ENCODE measurements at places on chromosomes 7 and 10.

DNA sequence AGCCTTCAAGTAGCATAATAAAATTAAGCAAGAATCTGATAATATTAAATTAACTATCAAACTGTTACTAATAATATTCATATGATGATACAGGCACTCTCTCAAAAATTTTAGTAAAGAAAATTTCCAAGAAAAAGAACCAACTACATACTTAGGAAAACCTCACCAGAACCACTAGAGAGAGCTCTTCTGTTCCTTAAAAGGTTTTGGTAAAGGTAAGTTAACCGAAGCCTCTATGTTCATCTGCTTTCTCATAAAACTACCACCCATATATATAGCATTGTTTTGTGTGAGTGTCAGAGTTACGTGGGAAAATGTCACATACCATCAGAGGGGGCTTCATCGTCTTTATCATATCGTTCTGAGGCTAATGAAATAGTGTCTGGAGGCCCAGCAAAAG, 20.7 kb downstream of the SKAP2 start:
- no peak for DNase-seq

DNA sequence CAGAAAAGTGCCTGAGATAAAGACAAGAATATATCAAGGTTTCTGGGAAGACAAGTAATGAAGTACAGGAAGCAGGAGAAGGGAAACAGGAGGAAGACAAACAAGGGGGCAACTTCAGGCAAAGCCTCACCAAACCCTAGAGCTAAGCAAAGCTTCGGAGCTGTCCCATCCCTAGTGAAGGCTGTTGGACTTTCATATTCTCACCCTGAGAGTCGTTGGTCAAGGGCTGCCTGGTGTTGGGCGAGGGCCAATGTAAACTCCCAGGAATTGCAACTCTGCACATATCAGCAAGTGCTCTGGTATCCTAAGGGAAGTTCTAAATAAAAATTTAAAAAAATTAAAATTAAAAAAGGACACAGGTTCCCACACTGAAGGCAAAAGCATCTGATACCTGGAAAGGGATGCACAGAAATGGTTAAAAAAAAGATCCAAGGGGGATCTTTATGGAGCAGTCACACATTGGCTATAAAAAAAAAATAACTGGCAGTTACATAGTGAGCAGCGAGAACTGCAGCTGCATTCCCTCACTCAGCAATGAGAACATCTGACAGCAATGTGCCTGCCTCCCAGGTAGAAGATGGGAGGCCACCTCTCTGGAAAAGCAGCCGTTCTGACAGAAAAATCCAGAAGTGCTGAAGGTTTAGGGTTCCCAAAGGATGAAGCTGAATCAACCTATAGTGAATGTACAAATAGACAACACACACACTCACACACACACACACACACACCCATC, 304.7 kb downstream of the WDR11 start:
- DNase-seq: no peak

DNA sequence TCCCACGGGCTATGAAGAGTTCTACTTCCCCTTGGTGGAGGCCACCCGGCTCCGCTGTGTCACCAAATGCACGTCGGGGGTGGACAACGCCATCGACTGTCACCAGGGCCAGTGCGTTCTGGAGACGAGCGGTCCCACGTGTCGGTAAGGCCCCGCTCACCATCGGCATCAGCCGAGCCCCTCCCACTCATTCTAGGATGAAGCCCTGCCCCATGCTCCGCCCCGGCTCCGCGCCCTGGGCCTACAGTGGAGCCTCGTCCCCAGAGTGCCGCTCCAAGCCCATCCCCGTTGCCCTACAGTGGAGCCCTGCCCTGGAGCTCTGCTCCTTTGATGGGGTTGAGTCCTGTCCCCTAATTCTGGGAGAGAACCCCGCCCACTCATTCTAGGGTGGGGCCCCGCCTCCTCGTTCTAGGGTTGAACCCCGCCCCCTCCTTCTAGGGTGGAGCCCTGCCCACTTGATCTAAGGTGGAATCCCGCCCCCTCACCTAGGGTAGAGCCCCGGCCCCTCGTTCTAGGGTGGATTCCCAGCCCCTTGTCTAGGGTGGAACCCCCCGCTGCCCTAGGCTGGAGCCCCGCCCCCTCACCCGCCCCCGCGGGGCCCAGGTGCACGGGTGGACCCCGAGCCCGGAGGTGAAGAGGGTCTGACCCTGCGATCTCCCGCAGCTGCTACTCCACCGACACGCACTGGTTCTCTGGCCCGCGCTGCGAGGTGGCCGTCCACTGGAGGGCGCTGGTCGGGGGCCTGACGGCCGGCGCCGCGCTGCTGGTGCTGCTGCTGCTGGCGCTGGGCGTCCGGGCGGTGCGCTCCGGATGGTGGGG, 3.4 kb upstream of the MUC12 start:
- DNase-seq: peak; percentile 79

DNA sequence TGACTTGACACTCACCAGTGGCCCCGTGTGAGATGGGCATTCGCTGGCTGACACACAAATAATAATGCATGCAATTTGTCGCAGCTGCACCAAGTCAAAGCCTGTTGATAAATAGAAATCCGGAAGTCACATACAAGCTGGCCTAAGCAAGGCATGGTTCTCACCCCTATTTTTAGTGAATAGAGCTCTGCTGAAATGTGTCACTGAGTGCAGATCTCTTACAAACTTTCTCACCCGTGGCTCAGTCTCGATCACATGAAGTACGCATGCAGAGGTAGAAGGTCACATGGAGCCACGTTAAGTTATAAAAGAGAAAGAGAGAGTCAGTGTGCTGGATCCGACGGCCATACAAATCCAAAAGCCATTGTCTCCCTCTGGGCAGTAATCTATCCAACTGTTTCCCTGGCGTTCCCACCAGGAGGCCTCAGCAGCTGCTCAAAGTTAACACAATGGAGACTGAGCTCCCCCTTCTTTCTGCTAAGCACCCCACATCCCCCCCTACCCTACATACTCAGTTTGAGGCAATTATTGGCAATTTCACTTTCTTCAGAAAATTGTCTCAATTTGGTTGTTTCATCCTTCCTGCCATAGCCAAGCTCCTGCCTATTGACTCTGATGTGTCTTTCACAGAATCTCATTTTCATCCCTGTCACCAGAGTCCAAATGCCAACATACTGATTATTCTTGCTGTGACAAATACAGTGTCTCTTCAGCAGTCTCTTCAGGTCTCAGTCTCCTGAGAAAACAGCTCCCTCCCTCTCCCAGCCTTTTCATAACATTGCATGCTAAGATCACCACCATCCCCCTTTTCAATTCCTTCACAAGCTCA, 473.3 kb upstream of the NRP1 start:
- no peak for DNase-seq

- DNase-seq: no peak
Observed at GRCh38 chr7:73891178-73891885, 30.4 kb downstream of the TMEM270 start.

GRCh38 chr7:3969286-3969685, 668.2 kb downstream of the SDK1 start:
- no peak for DNase-seq

- DNase-seq: no peak
Observed at GRCh38 chr10:125534515-125534914, 148.4 kb downstream of the TEX36 start.
